ENCODE measurements at places on chromosomes 6 and 20.
A peak's percentile ranks its signal among the peaks of the same experiment; 100 is the strongest.

GRCh38 chr20:43903953-43904826 lies 10.5 kb upstream of the TOX2 start:
- DNase-seq, result no peak

- DNase-seq, result no peak
Measured at GRCh38 chr6:130742131-130742681, 85.0 kb upstream of the SMLR1 start.

- DNase-seq, result no peak
Measured at GRCh38 chr20:20267685-20268370, 100.1 kb upstream of the INSM1 start.

DNA sequence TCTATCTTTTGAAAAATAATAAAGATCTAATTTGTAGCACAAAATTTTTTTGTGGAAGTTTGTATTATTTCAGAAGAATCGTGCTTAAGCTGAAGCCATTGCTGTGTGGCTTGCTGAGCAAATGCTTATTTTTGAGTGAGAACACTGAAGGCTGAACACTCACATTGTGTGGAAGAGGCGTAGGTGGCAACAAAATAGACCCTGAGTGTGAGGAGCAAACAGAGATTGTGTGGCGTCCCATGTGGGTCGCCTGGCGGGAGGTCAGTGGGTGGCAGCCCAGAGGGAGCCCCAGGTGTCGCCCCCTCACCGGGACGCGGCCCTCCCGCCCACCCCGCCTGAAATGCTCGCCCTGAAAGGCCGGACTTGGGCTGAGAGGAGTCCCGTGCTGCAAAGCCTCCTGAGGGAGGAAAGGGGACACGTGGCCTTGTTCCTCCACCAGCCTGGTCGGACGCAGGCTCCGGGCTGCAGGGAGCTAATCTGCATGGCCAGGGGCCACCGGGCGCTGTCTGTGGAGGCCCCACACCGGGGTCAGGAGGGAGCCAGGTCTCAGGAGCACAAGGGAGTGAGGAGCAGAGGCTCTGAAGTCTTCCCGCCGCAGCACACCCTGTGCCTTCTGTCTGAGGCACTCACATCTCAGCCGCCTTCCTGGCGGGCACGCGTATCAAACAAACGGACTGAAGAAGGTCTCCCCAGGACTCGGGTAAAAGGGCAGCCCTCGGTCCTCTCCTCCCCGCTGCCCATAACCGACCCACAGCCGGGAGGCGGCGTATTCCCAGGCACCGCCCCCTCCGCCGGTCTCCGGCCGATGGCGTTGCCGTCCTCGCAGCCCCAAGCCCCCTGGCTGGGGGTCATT lies 15.9 kb downstream of the DDO start:
- DNase-seq, result no peak

GRCh38 chr6:116450185-116450710 lies 10.9 kb upstream of the CALHM6 start:
- DNase-seq, result no peak

- no peak for DNase-seq
Measured at GRCh38 chr6:134850721-134851305, 99.1 kb downstream of the ALDH8A1 start.

- no peak for DNase-seq
Measured at GRCh38 chr6:33420491-33421343, 852 bp downstream of the SYNGAP1 start.

DNA sequence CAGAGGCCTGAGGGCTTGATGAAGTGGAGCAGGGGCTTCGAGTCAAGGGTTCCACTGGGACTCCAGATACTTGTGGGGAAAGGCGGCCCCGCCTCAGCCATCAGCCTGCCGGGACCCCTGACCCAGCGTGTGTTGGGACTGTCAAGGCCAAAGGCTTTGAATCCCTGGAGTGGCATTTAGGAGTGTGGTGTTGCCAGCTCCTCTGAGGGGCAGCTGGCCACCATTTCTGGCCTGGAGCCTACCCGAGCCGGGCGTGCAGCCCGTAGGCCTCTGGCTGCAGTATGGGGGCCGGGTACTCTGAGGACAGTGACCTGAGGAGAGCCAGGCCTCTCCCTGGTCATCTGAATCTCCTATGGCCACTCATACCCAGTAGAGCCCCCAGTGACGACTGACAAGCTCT lies 40.0 kb downstream of the RRBP1 start:
- DNase-seq, result no peak

DNA sequence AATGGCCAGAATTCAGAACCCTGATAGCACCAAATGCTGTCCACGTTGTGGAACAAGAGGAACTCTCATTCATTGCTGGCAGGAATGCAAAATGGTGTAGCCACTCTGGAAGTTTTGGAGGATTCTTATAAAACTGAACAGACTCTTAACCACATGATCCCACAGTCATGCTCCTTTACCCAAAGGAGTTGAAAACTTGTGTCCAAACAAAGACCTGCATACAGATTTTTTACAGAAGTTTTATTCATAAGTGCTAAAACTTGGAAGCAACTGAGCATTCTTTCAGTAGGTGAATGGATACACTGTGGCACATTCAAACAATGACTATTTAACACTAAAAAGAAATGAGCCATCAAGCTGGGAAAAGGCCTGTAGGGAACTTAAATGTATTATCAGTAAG lies 32.5 kb downstream of the PREP start:
- no peak for DNase-seq

- DNase-seq, result no peak
Measured at GRCh38 chr20:32155017-32155981, 45.8 kb downstream of the TM9SF4 start.

DNA sequence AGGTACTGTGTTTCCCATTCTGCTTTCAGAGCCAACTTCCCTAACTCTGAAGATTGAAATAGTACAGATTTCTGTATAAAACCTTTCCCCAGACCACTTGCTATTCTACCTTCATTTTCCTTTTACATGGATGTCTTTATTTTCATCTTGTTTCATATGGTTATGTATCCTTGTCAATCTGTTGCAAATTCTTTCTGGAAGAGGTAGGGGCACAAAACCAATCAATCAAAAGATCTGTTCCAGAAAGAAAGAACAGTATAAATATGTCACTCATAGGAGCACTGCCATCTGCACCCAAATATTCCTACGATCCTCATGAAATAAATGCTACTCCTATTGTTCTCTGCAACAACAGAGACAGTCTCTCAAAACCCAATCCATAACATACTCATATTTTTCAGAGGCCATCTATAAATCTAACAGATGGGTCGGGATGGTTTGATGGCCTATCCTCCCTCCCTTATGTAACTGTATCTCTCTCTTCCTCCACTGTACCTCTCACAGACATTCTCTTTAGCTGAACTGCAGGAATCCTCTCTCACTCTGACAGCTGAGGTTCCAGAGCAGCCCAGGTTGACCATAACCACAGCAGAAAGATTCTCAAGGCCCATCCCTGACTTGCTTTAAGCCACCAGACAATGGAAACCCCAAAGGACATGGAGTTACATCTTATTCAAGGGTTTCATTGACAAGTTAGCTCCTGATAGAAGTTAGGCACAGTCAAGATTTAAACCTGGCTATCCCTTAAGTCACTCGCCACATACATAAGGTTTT lies 112.8 kb downstream of the ZMYND8 start:
- DNase-seq, result no peak

- no peak for DNase-seq
Measured at GRCh38 chr20:24697411-24697810, 228.0 kb downstream of the SYNDIG1 start.

DNA sequence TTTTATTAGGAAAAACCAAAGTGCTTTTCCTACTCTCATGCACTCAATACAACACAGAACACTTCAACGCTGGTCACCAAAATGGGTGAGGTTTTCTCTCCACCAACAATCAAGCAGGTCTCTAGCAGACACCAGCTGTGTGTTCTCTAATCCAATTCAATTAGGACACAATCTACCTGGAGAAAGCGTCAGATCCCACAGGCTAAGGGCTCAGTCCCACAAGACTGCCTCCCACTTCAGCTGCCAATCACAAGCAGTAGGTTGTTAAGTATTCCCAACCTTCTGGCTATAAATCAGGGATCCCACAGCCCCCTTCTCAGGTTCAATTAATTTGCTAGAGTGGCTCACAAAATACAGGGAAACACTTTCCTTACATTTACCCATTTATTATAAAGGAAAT lies 47.7 kb downstream of the STMND1 start:
- no peak for DNase-seq

DNA sequence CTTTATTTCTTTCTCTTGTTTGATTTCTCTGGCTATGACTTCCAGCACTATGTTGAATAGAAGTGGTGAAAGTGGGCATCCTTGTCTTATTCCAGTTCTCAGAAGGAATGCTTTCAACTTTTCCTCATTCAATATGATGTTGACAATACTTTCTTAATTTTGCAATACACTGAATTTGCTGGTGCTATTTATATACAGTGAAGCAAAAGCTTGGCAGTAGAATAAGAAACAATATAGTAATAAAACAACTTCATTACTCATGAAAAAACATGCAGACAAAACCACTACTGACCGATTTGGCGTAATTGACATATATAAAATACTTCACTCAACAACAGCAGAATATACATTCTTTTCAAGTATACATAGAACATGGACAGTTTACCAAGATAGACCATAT lies 96.4 kb downstream of the CFAP61 start:
- DNase-seq, result no peak

GRCh38 chr20:16052456-16052855 lies 520.8 kb downstream of the KIF16B start:
- DNase-seq, result no peak

DNA sequence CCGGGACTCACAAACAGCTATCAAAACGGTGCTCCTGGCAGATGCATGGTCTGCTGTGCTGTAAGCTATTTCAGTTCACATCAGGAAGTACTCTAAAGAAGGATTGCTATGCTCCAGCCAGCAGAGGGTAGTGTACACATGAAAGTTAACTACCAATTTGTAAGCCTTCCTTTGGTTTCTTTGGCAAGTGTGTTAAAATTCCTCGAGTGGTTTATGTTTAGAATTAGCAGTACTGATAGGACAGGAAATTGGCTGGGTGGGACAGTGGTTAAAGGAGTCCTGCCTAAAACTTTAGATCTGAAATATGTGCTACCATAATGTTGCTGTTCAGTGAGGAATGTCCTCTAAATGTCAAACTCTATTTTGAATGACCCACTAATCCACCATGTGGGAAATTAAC lies 47.4 kb downstream of the TRMT11 start:
- no peak for DNase-seq

- DNase-seq, result no peak
Measured at GRCh38 chr6:51139950-51140385, 321.3 kb downstream of the TFAP2B start.

GRCh38 chr20:37342231-37343177 lies 3.4 kb upstream of the SRC start:
- no peak for DNase-seq

DNA sequence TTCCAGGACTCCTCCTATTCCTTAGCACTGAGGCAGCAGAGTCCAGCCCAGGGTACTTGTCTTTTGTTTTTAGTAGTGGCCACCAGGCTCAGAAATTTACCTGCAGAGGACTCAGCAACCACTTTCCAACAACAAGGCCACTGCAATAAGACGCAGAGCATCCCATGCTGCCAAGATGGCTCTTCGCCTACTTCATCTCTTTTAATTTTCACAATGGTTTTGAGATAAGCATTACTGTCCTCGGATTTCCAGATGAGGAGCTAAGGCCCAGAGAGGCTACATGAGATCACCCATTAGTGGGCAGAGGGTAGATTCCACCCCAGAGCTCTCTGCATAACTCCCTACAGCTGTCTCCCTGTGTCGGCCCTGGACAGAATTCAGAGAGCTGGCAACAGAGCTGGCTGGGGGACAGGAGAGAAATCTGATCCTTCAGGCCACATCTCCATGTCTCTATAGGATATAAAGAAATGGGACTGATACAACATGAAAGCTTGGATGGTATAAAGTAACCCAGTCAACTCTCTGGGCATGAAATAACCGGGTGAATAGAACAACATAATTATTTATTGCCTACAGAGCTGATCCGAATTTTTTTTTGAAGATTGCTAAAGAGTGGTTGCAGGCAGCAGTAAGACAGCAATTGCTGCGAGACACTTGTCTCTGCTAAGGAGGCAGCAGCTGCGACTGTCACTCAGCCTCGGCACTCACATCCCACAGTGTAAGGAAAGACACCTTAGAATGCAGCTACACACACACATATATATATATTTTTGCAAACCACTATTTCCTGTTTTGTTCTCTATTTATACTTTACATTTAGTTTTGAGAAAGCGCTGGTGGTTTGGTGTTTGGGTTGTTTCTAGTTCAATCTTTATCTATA lies 37.2 kb downstream of the SCML4 start:
- no peak for DNase-seq

DNA sequence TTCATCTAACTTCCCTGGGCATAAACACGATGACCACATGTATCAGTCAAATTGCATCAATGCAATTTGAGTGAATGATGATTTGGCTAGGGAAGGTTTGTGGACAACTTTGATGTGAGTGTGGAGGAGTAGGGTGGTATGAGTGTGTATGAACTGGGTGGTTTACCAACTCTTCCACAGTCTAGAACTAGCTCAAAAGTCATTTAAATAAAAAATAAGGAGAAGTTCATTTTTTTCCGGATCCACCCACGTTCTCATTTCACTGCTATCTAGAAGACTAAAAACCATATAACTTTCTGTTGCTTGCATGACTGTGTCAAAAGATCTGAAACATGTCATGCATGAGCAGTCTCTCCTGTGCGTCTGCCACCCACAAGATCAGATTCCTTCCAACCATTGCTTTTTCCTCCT lies 23.6 kb downstream of the SLC35D3 start:
- DNase-seq, result no peak

GRCh38 chr20:41467220-41467619 lies 100.6 kb upstream of the EMILIN3 start:
- no peak for DNase-seq

DNA sequence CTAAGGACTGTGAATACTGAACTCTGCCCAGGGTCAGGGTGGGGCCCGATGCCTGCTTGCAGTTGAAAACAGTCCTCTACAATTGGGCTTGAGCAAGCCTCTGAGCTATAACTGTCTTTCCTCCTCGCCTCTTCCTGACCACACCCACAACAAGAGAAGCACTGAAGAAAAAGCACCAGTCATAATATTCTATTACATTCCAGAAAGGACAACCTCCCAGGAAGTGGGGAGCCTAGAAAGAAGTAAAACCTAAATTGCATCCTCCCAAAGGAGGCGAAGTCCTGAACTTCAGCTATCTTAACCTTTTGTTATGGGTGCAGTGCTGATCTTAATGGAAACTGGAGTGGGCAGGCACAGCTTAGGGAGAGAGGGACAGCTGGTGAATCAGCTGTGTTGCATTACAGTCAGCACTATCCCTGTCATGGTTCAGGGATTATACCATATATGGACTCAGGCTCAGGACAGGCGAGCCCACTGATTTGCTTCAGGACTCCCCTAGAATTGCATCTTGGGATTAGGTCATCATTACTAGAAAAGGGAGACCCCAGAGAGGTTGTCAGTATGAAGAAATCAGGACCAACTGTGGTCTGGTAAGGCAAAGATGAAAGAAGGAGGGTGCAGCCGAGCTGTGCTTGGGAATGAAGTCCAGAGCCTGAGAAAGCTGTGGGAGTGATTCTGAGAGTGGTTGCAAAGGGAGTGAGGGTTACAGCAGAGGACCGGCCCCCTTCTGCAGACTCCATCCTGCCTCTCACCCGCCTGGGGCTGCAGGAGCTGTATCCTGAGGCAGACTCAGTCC lies 18.3 kb upstream of the TRAM2 start:
- DNase-seq, result peak; percentile 28
